ENCODE measurements at places on chromosomes 12 and 14. TPM values are rescaled to one million over a fixed set of nuclear protein-coding genes. Genes with fewer than 3 reads are reported as not detected.

Gene RNASE7
- total RNA-seq, result not detected

Gene HOXC6
- total RNA-seq, result not detected

Gene CEBPE
- 0.69 TPM for total RNA-seq

Gene STK38L
- 17.2 TPM for total RNA-seq

Gene SIX1
- total RNA-seq, result not detected

Gene RAD51AP1
- total RNA-seq, result 1.5 TPM

Gene B4GALNT1
- total RNA-seq, result not detected

Gene C12orf50
- total RNA-seq, result not detected

Gene IL26
- not detected for total RNA-seq

Gene RNU6-8
- not detected for total RNA-seq

Gene GARIN6
- total RNA-seq, result not detected

Gene OSGEP
- 75.9 TPM for total RNA-seq

Gene OR4K1
- total RNA-seq, result not detected

Gene MANSC4
- total RNA-seq, result not detected

Gene CFAP54
- total RNA-seq, result 0.73 TPM

Gene GPR135
- 2.3 TPM for total RNA-seq

Gene NFYB
- 32.5 TPM for total RNA-seq

Gene WNT5B
- 0.17 TPM for total RNA-seq

Gene NABP2
- 16.9 TPM for total RNA-seq

Gene OAS3
- total RNA-seq, result 22.5 TPM

Gene MYL6B
- total RNA-seq, result 3.4 TPM

Gene NPAS3
- total RNA-seq, result not detected

Gene CRACR2A
- 34.4 TPM for total RNA-seq

Gene LMNTD1
- total RNA-seq, result not detected

Gene CPSF6
- 109 TPM for total RNA-seq

Gene ADAMTS20
- not detected for total RNA-seq

Gene TAS2R9
- total RNA-seq, result not detected

Gene MMP19
- total RNA-seq, result 1.3 TPM

Gene CCDC184
- total RNA-seq, result 0.42 TPM

Gene CCDC197
- not detected for total RNA-seq

Gene ASCL1
- total RNA-seq, result not detected

Gene CD69
- total RNA-seq, result 31.0 TPM

Measured in CD4-positive, alpha-beta memory T cell (primary cell).